Fibroblast of villous mesenchyme (primary cell): ENCODE measurements at places on chromosomes 1 and 21.

GRCh38 chr1:221487781-221488524, 253.9 kb downstream of the DUSP10 start:
- DNase-seq, result peak; percentile 63

DNA sequence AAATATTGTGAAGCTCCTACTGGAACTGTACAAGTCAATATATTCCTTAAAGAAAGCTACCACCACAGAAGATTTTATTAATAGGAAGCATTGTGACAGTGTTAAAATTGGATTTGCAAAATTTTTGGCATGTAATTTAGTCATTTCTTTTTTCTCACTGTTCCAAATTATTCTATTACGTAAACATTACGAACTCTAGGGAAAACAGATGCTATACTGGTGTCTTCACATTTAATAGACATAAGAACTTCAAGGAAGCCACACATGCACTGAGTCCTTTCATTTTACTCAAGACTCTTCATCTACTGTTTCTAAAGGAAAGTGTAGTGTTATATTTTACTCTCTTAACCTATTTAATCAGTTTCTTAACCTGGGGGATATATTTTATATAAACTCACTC, 135.4 kb downstream of the HMCN1 start:
- no peak for DNase-seq

GRCh38 chr21:16358784-16359183, 629.0 kb downstream of the USP25 start:
- DNase-seq, result no peak

GRCh38 chr1:209884665-209885117, 53.3 kb upstream of the SYT14 start:
- DNase-seq, result peak; percentile 99

GRCh38 chr21:38202811-38203210, 54.0 kb upstream of the KCNJ15 start:
- no peak for DNase-seq

DNA sequence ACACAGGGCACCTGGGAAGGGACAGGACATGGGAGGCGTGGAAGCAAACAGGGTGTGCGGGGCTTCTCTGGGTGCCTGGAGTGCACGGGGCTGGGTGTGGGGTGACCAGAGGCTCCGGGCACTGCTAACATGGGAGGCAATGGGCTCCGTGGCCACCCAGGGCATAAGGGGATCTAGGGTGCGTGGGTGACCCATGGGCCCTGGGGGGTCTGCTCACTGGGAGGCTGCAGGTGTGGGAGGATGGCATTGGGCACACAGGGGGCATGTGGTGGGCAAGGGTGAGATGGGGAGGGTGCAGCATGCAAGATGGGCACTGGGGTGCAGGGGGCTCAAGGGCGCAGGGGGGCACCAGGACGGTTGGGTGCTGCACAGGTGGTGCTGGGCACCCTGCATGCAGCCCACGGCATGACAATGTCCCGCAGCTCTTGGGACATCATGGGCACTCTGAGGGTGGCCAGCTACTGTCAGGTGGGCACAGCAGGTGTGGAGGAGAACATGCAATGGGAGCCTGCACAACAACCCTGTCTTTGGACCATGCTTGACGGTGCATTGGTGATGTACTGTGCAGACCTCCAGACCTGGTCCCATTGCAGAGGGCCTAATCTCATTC, 15.1 kb downstream of the TRIM11 start:
- DNase-seq, result no peak

GRCh38 chr1:65478379-65479026, 58.0 kb downstream of the LEPR start:
- DNase-seq, result no peak

DNA sequence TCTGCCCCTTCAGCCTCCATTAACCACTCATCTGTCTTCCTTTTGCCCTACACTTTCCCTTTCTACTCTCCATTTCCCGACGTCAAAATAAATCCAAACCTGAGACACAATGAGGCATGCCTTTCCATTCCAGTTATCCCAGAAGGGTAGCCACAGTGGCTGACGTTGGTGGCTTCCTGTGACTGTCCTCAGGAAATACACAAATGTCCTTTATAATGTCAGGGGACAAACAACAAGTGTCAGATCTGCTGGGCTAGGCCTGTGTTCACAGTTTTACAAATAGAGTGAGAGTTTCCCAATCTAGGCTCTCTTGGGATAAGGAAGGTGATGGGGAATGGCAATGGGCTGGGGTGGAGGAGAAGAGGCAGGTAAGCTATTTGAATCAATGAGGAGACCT, 135.3 kb downstream of the BRINP2 start:
- no peak for DNase-seq

DNA sequence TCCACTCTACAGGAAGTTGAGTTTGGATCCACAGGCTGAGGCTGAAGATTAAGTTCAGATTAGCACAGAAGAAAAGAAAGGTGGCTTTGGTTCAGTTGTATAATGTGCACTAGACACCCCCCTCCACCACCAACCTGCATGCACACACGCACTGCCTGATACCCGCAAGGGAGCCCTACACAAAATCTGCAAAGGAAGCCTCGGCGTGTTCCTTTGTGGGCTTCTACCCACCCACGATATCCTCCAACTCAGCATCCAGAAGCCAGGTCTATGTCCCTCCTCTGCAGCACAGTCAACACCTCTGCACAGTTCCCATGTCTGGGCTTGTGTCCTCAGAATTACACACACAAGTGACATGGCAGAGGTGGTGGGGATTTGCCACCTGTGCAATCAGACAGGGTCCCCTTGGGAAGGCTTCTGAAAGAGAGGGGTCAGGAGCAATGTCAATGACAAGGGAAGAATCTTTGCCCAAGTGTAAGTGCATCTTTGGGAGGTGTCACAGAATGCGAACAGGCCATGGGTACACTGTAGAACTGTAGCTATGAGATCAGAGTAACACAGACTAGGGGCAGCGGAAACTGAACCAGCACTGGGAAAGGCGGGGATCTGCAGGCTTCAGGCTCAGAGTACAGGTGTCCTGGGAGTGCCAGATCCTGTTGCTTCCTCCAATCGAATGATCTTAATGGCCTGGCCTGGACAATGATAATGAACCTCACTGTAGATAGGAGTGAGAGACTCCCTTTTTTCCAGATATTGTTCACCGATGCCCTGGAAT, 148.6 kb upstream of the ETV3 start:
- DNase-seq, result no peak

GRCh38 chr1:173113015-173113741, 62.4 kb upstream of the TNFSF18 start:
- DNase-seq, result peak; percentile 52

DNA sequence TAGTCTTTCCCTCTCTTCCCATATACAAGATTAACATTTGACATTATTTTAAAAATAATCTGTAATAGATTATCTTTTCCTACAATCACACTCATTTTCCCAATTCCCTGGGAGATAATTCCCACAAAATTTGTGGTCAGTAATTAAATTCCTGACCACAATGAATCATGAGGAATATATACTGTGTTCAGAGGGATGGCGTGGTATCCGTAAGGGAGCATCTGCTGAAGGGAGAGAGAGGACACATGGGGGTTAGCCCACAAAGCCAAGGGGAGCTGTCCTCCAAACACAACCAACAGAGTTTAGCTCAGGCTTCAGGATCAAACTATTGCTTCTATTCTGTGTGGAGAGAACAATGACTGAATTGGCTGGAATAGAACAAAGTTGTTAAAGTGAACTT, 57.1 kb upstream of the PPP2R5A start:
- DNase-seq, result no peak

DNA sequence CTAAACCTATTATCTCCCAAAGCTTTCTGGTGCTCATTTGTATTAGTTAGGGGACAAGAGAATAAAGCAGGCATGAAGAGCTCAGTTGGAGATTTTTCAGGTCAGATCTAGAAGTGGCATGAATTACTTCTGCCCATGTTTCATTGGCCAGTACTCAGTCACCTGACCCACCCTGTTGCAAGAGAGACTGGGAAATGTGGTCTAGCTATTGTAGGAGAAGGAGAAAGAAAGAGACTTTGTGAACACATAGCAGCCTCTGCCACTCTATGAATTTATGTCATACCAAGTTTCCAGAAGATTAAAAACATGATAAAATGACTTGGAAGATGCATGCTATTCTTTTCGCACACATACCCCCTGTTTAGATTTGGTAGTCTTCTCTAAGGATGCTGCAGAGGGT, 302.3 kb upstream of the RUNX1 start:
- no peak for DNase-seq

GRCh38 chr1:19262047-19262446, 10.4 kb downstream of the MRTO4 start:
- DNase-seq, result no peak

GRCh38 chr1:9455487-9456234, 83.6 kb upstream of the SLC25A33 start:
- peak; percentile 79 for DNase-seq

DNA sequence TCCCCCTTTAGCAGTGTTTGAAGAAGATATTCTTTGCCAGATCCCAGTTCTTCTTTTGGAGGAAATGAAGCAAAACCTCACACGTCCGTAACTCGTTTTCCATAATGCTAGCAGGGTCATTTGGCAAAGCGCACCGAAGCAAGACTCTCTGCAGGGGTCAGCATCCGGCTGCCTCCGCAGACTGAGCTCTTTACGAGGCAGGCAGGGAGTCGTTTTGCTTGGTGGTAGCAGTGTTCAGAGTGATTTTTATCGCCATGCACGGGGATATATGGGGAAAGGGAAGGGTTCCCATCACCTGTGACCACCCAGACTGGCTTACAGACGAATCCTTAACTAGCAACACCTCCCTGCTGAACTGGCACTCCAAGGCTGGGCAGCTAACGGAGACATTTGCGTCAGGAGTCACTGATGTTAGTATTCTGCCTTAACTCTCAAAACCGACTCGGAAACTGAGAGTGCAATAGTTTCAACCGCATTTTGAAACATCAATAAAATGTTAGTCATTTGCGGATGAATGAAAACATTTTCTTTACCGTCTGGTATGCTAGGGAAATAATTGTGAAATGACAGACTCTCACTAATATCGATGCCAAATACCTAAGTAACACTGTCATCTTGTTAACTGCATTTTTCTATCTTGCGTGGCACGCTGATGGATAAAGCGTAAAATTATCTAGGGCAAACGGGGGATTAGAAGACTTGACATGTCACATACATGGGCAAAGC, 2.2 kb upstream of the NEGR1 start:
- peak; percentile 90 for DNase-seq

DNA sequence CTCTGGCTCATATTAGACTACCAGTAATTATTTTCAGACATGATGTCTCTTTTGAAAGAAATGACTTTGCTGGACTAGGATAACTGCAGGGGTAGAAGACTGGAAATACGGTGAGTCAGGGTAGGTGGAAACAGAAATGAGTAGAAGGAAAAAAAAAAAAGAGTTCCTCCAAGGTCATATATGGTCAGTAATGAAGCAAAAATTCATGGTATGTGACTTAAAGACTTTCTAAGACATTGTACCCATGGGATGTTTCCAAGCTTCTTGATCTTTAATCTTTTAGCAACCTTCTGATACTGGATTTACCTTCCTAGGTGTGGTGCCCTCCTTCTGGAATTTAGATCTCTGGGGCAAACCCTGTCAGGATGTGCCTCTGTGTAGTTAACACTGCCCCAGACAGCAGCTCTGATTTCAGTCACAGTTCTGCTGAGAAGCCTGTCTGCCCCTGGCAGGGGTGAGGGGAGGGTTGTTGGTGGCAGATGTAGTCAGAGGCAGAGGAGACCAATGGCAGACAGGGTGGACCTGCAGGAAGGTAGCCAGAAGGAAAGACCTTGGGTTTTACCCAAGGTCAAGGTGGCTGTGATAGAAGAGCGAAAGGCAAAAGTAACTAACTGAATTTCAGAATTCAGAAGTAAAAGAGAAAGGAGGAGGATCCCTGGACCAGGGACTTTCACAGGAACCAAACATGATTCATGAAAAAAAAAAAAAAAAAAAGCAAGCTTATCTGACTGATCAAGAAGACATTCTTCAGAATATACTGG, 44.1 kb upstream of the BCL10 start:
- DNase-seq, result peak; percentile 41

GRCh38 chr1:228013131-228013934, 6.5 kb downstream of the WNT3A start:
- no peak for DNase-seq

- peak; percentile 85 for DNase-seq
Measured at GRCh38 chr1:42937141-42937696, 21.4 kb downstream of the SLC2A1 start.

- DNase-seq, result no peak
Measured at GRCh38 chr1:31957701-31958674, 19.8 kb upstream of the PTP4A2 start.

GRCh38 chr1:25683177-25683576, 66.6 kb downstream of the MAN1C1 start:
- no peak for DNase-seq

DNA sequence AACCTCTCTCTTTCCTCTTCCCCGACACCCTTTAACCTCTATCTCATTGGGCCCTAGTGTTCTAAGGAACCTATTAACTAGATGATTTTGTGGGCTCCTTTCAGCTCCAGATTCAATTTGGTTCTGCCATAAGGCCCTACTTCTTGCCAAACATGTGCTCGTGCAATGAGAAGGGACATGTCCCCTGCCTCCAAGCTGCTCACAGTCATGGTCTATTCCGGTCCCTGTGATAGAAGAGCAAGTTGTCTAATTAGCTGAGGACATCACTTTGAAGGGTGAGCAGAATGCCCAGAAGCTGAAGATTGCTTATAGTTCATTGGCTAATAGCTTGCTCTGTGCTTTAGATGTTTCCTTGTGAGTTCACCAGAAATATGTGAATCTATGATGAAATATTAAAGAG, 76.2 kb downstream of the ZNF648 start:
- DNase-seq, result no peak

GRCh38 chr1:211729238-211729637, 53.8 kb upstream of the NEK2 start:
- no peak for DNase-seq

DNA sequence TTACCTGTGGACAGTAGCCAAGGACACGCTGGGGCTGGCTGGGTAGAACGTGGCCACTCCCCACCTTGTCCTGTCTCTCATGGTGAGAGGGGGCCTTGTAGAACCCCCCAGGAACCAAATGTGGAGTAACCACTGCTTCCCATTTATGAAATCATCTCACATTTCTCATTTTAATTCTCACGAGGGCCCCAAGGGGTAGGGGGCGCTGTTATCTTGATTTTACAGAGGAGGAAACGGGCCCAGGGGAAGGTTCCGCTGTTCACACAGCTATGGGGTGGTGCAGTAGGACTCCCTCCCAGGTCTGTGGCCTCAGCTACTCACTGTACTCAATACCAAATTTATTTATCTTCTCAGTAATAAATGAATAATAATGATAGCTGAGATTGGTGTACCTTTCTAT, 5.5 kb downstream of the SMPDL3B start:
- peak; percentile 23 for DNase-seq
